Stimulated activated CD4-positive, alpha-beta T cell treated with anti-CD3 and anti-CD28 coated beads, TNF-alpha, amount 100 ng/mL, for 1 hour (primary cell): ENCODE measurements at places on chromosomes 3 and 15.

DNA sequence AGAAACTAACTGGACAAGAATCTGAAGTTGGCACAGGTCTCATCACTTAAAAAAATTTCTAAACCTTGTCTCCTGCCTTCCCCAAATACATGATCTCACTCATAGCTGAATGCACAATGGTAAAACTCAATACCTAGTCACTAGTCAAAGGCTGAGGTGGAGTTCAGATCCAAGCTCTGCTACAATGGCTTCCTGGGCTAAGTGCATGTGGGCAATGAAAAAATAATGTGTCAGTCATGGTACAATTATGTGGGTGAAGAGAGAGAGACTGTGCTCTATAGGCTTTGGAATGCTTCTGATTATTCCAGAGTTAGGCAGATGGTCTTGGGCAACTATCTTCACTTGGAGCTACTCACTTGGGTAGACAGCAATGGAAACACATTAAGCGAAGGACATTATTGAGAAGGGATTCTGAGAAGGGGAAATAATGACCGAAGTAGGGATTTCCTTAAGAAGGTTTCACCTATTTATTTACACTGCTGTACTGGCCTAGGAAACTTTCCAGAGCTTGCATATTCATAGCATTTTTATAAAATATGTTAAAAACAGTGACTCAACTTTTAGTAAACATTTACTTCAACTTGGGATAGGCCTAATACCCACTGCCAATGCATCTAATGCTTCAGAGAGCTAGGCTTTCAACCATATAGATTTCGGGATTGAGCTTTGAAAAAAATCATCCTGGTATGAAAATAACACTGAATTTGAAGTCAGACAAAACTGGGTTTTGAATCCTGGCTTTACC lies 58.7 kb upstream of the PLXND1 start:
- DNase-seq, result no peak

GRCh38 chr15:57857871-57858270 lies 151.4 kb downstream of the POLR2M start:
- DNase-seq, result no peak

- no peak for DNase-seq
Observed at GRCh38 chr3:102905811-102906210, 471.0 kb downstream of the ZPLD1 start.

- no peak for DNase-seq
Observed at GRCh38 chr3:185825006-185825638, at the start of gene IGF2BP2. Gene IGF2BP2 (minus strand): TSS chr3:185825042. CDS start chr3:185824960, 82 bp downstream.

DNA sequence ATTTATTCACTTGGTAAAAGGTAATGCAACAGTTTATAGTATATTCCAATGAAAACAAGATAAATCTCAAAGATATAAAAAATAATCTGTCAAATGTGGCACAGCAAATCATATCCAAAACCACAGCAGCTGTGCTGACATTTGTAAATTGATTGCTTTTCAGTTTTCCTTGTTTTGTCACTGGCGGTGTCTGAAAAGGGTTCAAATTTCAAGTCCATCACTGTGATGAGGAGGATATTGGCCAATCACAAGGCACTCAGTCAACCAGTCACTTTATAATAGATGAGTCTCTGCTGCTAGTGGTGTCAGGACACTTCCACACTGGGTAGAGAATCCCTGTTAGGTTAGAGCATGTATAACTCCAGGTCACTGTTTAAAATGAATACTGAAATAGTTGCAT lies 154.8 kb downstream of the SLC9A9 start:
- no peak for DNase-seq
